ENCODE measurements at places on chromosomes 5 and 9.

DNA sequence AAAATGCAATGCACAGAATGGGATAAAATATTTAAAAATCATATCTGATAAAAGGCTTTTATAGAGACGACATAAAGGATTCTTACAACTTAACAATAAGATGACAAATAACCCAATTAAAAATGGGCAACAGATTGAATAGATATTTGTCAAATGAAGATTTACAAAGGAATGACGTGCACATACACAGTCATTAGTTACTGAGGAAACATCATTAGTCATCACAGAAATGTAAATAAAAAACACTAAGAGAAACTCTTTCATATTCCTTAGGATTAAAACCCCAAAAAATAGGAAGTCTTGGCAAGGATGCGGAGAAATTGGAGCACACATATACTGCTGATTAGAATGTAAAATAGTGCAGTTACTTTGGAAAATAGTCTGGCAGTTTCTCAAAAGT is 1886.0 kb upstream of the CDH6 start:
- no peak for DNase-seq

GRCh38 chr9:87213948-87214347 is 266.6 kb upstream of the GAS1 start:
- no peak for DNase-seq

- no peak for DNase-seq
These were observed 14.5 kb upstream of the COL27A1 start for GRCh38 chr9:114140850-114141249.

- DNase-seq, result no peak
These were observed 75.4 kb upstream of the IL7R start for GRCh38 chr5:35781181-35781790.

- no peak for DNase-seq
These were observed 51.2 kb upstream of the PALM2AKAP2 start for GRCh38 chr9:109728686-109729300.

GRCh38 chr5:133799571-133800237 is 168.7 kb downstream of the C5orf15 start:
- DNase-seq, result no peak

GRCh38 chr5:128085413-128085812 is 1.8 kb downstream of the SLC12A2 start:
- no peak for DNase-seq

DNA sequence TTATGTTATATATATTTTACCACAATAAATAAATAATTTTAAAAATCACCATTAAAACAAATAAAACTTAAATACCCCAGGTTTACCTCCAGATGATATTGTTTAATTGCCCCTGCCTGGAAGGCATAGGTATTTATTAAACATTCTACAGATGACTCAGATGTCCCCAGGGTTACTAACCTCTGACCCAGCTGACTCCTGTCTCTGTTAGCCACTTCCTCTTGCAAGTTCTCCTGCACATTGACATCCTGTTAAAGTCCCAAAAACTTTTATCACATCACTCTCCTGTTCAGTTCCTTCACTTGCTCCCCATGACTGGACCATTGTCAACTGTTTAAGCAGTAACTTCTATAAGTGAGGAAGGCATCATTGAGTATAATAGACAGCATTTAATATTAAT is 37.0 kb upstream of the RAB3C start:
- no peak for DNase-seq

GRCh38 chr9:72954431-72955125 is 1.7 kb upstream of the ALDH1A1 start:
- no peak for DNase-seq

DNA sequence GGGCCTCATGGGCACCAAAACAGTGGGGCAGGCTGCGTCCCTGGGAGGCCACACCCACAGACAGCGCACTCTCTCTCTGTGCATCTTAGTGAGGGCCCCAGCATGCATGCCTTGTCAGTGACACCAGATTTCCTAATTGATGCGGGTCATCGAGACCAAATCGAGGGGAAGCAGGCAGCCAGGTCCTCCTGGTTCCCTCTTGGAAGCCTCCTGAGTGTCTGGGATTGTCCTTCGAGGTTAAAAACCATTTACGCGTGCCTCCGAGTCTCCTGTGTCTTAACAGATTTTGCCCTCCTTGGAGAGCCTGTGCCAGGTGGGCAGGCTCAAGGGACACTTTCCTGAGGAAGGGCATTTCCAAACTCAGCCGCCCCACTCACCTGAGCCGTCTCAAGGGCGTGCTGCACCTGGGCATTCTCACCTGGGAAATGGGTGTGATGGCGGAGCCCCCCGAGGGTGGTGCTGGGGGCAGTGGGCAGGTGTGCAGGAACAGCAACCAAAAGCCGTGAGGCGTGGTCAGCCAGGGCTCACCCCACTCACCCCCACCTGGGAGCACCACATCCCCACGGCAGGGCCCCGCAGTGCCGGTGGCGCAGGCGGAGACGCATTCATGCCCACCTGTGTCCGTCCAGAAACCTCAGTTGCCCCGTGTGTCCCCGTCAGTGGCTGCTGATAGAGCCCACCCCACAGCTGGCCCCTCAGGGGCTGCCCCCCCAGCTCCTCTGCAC is 2.7 kb downstream of the SLC6A19 start:
- no peak for DNase-seq

DNA sequence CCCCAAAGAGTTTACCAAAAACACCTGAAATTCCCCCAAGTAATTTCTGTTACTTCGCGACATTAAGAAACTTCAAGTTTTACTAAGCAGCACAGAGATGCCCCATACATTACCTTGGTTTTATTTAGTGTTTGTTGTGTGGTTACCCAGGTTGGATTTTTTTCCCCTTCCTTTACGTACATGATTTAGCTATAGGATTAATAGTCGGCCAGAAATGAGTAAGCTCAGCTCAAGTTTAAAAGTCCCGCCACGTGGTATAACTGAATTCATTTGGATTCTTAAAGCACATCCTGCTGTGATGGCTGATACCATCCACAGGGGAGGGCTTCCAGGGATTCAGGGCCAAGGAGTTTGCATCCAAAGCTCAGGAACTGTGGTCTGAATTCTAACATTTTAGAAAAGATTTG is 75.9 kb downstream of the DAP start:
- DNase-seq, result no peak

- no peak for DNase-seq
These were observed 56.2 kb upstream of the APC start for GRCh38 chr5:112681481-112681908.

GRCh38 chr5:16934677-16935153 is 1.4 kb downstream of the MYO10 start:
- DNase-seq, result no peak

GRCh38 chr5:71836084-71836483 is 117.0 kb downstream of the CARTPT start:
- no peak for DNase-seq

DNA sequence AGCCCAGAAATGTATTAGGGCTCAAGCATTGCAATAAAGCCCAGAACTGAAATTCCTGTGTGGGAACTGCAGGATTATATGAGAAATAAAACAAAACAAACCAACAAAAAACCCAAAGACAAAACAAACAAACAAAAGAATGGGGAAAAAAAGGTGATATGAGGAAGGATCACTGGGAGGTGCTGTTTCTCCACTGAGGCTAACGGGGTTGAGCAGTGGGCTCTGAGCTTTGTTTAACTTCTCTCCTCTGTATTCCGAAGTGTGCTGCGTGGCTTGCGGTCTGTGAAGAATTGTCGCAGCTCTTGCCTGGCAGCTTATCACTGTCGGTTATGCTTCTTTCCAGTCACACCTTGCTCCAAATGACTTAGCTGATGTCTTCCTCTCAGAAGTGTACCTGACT is 106.3 kb downstream of the TENT4A start:
- DNase-seq, result peak; percentile 27

GRCh38 chr9:130500340-130501180 is 55.8 kb downstream of the ASS1 start:
- no peak for DNase-seq

DNA sequence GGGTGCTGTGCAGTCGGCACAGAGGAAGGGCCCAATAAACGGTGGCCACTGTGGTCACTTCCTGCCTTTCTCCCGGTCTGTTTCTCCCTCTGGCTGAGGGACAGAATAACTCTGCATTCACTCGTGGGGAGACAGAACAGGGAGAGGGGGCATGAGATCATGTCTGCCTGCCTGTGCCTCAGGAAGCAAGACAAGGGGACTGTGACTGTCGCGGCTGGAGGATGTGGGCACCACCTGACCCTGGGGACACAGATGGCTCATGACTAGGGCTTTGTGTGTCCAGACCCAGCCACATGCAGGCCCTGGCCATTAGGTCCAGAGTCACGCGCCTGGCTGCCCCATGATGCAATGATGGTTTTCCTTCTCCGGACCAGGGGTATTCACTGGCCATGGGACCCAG is 5.8 kb downstream of the TRUB2 start:
- no peak for DNase-seq

DNA sequence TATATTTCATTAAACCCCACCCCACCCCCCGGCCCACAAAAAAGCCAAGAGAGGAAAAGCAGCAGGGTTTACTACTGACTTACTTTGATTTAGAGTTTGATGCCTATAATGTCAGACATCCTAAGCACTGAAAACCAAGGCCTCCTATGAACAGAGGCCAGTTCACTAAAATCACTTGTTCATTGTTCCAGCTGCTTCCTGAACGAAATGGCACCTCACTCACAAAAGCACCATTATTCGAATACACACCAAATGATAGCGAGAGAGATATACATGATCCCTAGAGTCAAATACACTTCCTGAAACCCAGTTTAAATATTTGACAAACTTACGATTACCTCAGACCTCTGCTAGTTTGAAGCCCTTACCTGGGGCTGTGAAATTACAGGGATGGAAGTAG is 66.6 kb downstream of the LPAR1 start:
- DNase-seq, result no peak

DNA sequence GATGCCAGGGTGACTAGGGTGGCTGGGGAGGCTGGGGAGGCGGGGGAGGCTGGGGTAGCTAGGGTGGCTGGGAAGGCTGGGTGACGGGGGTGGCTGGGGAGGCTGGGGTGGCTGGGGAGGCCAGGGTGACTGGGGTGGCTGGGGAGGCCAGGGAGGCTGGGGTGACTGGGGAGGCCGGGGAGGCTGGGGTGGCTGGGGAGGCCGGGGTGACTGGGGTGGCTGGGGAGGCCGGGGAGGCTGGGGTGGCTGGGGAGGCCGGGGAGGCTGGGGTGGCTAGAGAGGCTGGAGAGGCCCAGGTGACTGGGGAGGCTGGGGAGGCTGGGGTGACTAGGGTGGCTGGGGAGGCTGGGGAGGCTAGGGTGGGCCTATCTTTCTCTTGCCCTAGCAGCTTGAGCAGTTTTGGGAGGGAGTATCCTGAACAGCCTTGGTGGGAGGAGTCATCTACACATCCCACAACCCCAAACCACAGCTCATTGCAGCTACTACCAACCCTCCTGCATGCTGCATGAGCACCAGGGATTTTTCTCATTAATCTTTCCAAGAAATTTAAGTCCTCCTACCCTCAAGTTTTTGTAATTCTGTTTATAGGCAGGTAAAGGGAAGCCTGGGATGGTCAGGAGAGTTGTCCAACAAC is 203.2 kb upstream of the IRX1 start:
- no peak for DNase-seq

DNA sequence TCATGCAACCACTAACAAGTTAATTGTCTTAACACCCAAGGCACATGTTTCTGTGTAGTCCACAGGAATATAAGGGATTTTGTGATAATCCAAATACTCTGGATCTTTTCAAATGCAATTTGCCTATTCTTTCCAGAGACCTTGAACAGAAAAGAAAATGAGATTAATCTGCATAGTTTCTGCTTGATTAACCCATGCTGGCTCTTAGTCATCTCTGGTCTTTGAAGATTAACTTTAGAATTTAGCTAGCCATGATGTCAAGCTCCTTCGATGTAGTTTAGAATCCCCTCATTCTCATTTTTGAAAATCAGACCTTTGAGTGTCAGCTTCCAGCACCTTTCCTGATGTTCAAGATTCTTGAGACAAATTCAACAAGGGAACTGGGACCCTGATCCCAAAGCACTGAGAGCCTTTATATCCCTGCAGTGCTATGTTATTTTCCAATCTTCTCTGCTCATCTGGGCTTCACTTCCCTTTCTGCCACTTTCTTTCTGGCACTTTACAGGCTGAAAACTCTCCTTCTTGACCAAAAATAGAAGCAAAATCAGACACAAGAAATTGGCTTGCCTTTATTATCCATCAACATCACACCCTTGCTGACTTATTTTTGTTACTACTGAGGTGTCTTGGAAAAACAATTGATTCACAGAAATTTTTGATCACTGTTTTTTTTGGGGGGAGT is 155.5 kb downstream of the PALM2AKAP2 start:
- DNase-seq, result no peak

DNA sequence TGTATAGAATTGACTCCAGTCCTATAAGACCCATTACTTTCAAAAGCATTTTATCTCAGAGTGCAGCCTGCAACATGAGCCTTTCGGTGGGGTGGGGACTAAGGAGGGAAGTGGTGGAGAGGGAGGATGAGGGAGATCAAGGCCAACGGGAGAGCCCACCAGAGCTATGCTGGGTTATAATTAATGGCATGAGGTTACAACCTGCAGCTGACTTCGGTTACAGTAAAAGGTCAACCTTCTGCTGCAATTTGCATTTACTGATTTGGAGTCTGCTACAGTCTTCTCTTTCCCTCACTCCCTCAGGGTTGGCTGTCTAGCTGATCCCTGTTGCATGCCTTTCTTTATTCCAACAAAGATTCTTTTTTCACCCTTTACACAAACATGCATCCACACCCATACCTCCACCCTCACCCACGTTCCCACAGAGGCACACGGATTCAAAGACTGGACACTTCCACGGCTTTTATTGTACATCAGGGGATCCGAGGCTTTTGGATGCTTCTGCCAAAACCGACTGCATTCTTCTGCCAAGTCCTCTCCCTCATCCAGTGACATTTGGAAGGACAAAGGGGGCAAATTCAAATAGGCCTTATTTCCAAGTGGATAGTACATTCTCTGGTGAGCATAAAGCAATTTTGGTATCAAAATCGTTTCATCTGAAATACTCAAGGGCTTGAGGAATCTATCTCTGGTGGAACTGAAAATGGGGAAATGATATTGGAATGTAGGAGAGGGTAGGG is 381.2 kb downstream of the NFIB start:
- peak; percentile 24 for DNase-seq

- DNase-seq, result no peak
These were observed 5.5 kb upstream of the MAML1 start for GRCh38 chr5:179727106-179727505.

DNA sequence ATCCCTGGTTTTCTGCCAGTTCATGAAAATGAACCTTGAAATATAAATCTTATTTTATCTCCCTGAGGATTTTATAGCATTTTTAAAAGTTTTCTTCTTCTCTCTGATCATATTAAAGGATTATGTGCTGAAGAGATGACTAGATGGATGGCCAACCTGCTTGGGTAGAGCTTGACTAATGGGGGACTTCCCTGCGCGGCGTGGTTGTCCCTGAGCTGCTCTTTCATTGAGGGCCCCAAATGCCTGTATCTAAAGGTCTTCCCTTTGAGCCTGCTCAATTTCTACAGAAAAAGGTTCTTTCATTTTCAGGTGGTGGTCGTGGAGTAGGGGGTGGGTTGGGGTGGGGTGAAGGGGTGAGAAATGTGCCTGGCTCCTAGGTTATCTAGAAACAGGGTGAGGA is 20.5 kb upstream of the CDKN2AIPNL start:
- DNase-seq, result no peak
